ENCODE measurements at places on chromosomes 7 and 10.

DNA sequence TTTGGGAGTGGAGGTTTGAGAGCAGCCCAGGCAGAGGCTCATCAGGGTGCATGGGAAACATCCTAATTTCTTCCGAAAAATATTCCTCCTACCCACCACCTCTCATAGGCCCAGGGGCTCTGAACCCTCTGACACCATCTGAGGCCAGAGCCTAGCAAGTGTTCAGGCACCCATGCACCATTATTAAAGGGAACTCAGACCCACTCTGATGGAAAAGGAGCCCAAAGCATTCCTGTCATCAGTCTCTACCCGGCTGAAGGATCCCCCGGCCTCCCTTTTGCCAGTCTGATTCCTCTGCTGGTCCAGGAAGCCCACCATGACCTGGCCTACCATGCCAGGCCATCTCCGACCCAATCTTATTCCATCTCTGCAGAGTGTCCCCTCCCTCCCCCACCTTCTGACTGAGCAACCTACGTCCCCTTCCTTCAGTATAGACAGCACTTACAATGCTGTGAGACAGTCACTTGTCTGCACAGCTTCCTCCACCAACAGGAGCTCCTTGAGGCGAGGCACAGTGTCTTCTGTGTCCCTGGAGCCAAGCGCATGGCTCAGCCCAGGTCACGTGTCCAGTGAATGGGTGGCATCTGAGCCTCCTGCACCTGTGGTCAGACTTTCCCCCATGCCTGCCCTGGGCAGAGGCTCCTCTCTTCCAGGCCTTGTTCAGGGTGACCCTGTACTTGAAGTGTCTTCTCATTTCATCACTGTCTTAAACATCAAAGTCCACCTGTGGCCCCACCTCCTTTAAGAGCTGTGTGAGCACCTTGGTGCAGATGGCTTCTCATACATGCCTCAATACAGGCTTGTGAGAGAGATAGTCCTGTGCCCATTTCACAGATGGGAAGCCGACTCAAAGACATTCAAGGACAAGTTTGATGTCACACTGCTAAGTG, 889 bp upstream of the GPR15LG start:
- DNase-seq: no peak

DNA sequence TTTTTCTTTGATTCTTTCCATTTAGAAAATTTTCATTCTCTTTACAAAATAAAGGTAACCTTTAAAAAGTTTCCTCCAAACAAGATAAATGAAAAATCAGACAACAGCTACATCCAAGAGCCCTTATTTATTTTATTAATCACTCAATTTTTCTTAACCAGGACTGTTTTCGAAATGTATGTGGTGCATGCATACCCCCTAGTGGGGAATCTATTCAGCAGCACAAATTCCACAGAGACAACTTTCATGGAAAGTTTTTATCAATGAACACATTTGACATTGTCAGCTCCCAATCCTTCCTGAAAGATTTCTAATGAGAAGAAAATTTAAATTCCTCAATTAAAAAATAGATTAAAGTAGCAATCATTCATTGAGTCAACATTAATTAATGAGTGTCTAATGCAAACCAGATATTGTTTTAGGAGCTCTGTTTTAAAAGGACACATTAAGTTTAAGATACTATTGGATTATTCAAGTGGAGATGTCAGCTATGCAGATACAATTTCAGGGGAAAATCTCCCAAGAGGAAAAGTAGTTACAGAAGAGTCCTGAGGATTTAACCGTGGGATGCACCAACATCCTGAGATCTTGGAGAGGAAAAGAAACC, 5.2 kb upstream of the HTR7 start:
- DNase-seq: no peak

- no peak for DNase-seq
These were observed 20.2 kb upstream of the SEM1 start for GRCh38 chr7:96729820-96730219.

DNA sequence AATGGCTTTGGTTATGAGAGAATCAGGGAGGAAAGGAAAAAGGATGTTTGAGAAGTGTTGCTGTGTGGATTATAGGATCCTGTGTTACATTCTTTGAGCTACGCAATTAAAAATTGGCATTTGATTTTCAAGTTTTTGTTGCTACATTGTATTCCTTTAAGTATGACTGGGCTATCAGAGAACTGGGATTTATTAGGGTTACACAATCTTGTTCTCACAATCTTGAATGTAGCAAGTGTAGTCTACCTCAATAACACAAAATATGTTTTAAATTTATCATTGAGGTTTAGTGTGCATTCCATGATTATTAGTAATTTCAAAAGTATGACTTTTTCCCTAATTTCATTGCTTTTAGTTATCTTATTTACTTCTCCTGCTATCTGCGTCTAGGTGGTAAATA, 113.9 kb downstream of the CACNB2 start:
- no peak for DNase-seq
